ENCODE measurements at places on chromosomes 1 and 21. TPM values are rescaled to one million over a fixed set of nuclear protein-coding genes. Genes with fewer than 3 reads are reported as not detected.

GRCh38 chr1:107702946-107703571 lies 261.9 kb downstream of the VAV3 start:
- no peak overlapping the region for H3K27ac ChIP-seq
- no peak overlapping the region for H3K4me3 ChIP-seq
- DNase-seq: no peak
- H3K36me3 ChIP-seq: peaks cover 35% of the 10 kb centered on the region
- H3K27me3 ChIP-seq: no peaks in the 10 kb centered on the region

DNA sequence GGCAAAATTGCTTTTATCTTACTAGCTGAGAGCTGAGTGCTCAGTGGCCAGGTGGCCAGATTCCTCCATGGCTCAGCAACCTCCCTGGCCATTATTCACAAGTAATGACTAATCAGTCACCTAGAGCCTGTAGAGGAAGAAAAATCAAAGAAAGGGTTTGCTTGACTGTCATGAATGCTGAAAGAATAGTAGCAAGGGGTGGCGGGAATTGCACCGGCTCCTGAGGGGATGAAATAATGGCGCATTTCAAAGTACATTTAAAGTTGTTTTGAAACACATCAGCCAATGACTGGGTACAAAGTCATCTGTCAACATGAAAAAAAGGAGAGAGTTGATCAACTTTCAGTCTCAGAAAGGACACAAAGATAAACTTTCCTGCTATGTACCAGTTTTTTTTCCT lies 99.5 kb downstream of the OMA1 start:
- H3K4me3 ChIP-seq: no peak overlapping the region
- H3K27me3 ChIP-seq: no peaks in the 10 kb centered on the region
- no peak overlapping the region for H3K27ac ChIP-seq

DNA sequence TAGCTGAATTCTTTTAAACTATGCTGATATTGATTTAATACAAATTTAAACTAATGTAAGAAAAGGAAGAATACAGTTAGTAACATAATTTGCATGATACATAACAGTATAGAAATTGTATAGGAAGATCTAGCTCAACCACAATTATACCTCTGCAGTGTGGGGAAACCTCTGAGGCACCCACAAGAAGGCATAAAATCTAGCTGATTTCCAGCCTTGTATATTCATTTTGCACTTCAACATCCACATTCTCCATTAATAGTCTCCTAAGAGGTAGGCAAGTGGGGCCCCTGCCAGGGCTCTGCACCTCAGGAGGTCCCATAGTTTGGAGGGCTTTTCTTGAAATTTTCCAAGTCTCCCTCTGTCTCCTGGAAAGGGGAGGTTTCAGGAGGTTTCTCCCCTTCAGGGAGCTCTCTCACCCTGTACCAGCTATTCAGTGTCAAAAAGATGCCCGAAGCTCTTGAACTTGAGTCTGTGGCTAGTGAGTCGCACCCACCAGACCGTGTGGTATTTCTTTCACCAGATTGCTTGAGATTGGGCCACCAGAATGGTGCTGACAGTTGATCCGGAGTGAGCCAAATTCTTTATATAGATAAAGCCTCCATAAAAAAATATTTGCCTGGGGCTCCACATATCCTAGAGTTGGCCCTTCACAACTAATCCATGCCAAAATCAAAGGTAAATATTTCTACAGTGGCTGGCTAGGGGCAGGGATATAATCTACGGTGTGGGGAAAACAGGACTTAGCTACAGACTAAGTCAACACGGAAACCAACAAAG lies 108.2 kb downstream of the TIAM1 start:
- no peaks in the 10 kb centered on the region for H3K27me3 ChIP-seq
- DNase-seq: no peak
- peaks cover 12% of the 10 kb centered on the region for H3K36me3 ChIP-seq
- H3K27ac ChIP-seq: no peak overlapping the region

GRCh38 chr1:116113615-116114014 lies 2.4 kb downstream of the MAB21L3 start:
- no peaks in the 10 kb centered on the region for H3K36me3 ChIP-seq
- H3K4me3 ChIP-seq: no peak overlapping the region
- H3K4me1 ChIP-seq: no peaks in the 10 kb centered on the region
- no peak for DNase-seq
- peaks cover 7% of the 10 kb centered on the region for H3K27me3 ChIP-seq
- H3K27ac ChIP-seq: no peak overlapping the region

DNA sequence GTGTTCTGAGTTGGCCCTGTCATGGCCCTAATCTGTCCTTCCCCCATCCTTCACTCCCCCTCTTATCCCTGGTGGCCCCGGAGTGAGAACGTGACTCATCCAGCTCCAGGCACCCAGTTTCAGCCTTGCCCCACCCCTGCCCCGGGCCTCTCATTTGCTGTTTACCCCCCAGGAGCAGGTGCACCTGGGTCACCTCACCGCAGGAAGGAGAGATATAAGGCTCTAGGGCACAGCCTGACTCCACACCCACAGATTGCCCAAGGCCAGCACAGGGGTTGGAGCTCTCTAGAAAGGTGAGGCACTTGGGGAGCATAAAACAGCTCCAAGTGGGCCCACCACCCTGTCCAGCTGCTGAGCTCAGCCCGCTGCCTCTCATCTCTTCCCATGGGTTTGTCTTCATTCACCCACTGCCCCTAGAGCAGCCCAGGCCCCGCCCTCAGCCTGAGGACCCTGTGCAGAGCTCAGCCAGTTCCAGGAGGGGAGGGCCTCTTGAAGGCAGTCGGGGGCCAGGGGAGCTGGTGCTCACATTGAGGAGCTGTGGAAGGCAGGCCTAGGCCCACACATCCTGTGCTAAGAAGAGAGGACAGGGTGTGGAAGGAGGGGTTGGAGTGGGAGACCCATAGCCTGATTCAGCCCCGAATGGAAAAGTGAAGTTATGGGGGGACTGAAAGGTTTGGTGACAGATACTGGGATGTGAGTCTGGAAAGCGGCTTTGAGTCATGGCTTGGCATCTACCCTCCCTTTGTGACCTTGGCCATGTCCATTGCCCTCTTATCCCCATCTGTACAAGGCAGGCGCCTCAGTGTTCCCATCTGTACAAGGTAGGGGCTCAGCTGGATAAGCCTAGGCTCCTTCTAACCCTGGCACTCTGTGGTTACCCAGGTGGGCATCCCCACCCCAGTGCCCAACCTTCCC lies 16.1 kb upstream of the GPR37L1 start:
- no peaks in the 10 kb centered on the region for H3K27me3 ChIP-seq
- H3K36me3 ChIP-seq: no peaks in the 10 kb centered on the region
- no peak overlapping the region for H3K4me3 ChIP-seq

GRCh38 chr1:151839457-151840403 lies at the start of gene C2CD4D:
Gene C2CD4D (minus strand): TSS chr1:151839820. CDS start chr1:151838989, 831 bp downstream.
- no peaks in the 10 kb centered on the region for H3K27me3 ChIP-seq
- no peaks in the 10 kb centered on the region for H3K36me3 ChIP-seq
- peak; percentile 59 for DNase-seq
- peak within 1 kb of the TSS; percentile 76 for H3K27ac ChIP-seq
- H3K4me3 ChIP-seq: peak within 1 kb of the TSS; percentile 93
- H3K4me1 ChIP-seq: peaks cover 28% of the 10 kb centered on the region

DNA sequence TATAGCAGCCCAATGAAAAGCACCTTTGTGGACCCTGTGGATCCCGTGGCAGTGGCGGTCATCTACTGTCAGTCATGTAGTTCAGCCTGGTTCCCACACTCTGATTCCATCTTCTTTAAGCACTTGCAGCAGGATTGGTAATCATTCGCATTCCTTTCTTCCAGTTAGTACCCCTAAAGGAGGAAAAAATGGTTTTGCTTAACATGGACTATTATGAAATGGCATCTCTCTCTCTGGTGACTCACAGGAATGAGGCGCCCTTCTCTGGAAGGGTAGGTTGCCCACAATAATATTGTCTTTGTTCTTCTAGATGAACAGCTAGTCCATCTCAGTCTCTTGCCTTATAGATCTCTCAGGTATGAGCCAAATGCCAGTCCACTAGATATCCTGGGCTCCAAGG lies 127.9 kb upstream of the MROH9 start:
- H3K4me3 ChIP-seq: no peak overlapping the region
- DNase-seq: no peak
- H3K36me3 ChIP-seq: no peaks in the 10 kb centered on the region
- H3K4me1 ChIP-seq: no peaks in the 10 kb centered on the region
- H3K27ac ChIP-seq: no peak overlapping the region

DNA sequence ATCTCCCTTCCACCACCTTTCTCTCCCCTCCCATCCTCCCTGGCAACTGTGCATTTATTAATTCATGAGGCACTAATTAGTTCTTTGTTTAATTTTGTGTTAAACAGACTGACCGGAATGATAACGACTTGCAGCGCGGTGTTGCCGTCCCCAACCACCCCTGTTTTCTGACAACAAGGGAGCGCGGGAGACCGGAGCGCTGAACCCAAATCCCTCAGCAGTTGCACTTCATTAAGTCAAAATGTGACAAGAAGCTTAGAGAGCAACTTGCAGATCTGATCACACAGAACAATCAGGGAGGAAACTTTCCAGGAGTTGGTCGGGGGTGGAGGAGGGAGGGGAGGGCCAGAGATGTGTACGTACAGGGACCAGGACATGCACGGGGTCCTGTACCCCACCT lies 89.2 kb downstream of the CASZ1 start:
- DNase-seq: no peak
- no peak overlapping the region for H3K4me3 ChIP-seq
- H3K4me1 ChIP-seq: no peaks in the 10 kb centered on the region
- no peaks in the 10 kb centered on the region for H3K27me3 ChIP-seq
- no peak overlapping the region for H3K27ac ChIP-seq
- H3K36me3 ChIP-seq: no peaks in the 10 kb centered on the region

- no peaks in the 10 kb centered on the region for H3K4me1 ChIP-seq
- H3K27me3 ChIP-seq: peaks cover 3% of the 10 kb centered on the region
- H3K4me3 ChIP-seq: no peak overlapping the region
- no peak overlapping the region for H3K27ac ChIP-seq
- H3K36me3 ChIP-seq: no peaks in the 10 kb centered on the region
Measured at GRCh38 chr1:217343907-217344306, 287.0 kb downstream of the GPATCH2 start.

DNA sequence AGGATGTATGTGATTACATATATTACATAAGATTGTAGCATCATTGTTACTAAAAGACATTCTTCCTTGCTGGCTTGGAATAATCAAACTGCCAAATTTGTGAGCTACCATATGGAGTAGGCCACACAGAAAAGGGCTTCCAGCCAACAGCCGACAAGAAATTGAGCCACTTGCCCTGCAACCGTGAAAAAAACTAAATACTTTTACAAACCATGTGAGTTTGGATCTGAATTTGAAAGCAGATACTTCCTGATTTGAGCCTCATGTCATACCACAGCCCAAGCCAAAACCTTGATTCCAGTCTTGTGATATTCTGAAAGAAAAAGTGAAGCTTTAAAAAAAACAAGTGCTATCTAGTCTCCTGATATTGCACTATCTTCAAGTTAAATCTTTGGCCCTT lies 55.6 kb upstream of the PRMT6 start:
- H3K36me3 ChIP-seq: peaks cover 2% of the 10 kb centered on the region
- H3K4me3 ChIP-seq: no peak overlapping the region
- H3K27ac ChIP-seq: no peak overlapping the region
- no peak for DNase-seq

DNA sequence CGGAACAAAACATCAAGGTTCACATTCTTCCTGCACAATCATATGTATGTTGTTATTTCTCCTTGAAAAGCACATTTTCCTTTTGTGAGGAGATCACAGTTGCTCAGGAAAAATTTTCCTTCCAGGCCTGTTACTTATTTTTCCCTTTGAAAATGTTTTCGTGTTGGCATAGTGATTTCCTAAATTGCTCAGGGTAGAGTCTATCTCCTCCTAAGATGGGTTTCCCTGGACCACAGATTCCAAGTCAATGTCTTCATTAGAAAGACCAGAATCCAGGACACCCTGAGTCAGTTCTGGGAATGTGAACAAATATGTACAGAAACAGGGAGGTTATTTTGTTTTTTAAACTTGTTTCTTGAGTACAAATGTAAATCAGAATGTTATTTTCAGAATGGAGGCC lies 94.3 kb upstream of the C1orf105 start:
- DNase-seq: no peak
- H3K27ac ChIP-seq: no peak overlapping the region
- H3K4me3 ChIP-seq: no peak overlapping the region
- H3K27me3 ChIP-seq: no peaks in the 10 kb centered on the region
- H3K4me1 ChIP-seq: no peaks in the 10 kb centered on the region

The AQP10 gene
- not detected for total RNA-seq

The SCAF4 gene
- 67.1 TPM for total RNA-seq

The SPRR2G gene
- total RNA-seq: not detected

The C1orf21 gene
- 0.60 TPM for total RNA-seq

The PGLYRP4 gene
- total RNA-seq: not detected

Measured in naive thymus-derived CD8-positive, alpha-beta T cell (primary cell).